Stimulated activated CD8-positive, alpha-beta memory T cell treated with anti-CD3 and anti-CD28 coated beads, Interleukin-4, amount 100 ng/mL, for 4 hours (primary cell): ENCODE measurements at places on chromosomes 5 and 9.

DNA sequence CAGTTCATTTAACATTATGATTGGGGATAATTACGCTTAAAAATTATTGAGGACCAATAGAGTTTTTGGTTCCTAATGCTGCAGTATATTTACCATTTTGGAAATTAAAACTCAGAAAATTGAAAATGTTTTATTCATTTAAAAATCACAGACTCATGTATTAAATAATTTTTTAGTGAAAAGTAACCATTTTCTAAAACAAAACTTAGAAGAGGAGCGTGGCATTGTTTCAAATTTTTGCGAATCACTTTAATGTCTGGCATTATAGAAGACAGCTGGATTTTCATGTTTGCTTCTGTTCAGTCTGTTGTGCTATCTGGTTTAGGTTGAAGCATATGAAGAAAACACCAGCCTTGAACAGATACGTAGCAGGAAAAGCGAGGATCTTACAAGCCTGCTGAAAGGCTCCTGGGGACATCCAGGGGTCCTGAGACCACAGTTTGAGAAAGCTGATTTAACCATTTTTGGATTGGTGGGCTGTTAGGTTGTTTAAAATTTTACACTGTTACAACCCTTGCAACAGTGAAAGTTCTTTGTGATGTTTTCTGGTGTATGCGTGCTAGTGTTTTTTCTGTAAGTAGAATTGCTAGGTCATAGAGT is 1.6 kb downstream of the ZFYVE16 start:
- no peak for DNase-seq

DNA sequence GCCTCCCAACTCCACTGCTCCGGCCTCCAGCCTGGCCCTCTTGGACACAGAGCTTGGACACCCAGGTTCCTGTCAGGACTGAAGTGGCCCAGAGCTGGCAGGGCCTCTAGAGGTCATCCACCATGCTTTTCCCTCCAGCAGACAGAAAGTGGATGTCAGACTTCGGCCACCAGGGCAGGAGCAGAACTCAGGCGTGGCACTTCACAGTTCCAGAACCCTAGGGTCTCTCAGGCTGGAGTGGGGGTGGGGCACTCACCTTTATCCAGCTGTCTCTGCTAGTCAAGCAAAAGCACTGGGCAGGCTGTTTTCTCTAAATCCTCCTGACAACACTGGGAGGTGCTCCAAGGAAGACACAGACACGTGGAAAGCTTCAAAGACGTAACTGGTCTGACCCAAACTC is 35.6 kb upstream of the N4BP3 start:
- no peak for DNase-seq

DNA sequence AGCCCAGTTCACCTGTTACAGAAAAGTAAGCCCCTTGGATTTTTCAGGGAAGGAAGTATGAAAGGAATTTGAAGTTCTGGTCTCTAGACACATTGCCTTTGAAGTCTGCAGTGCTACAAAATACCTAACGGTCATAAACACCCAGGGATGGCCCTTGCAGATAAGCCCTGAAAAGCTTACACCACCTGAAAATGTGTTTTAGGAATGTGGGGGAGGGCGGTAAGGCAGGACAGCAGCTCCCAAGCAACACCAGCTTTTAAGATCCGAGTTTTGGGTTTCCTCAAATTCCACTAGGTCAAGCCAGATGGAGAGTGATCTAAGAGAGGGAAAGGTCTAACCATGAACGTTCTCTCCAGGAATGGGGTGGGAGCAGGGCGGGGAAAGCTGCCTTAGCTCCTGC is 114.1 kb upstream of the PANK3 start:
- no peak for DNase-seq

DNA sequence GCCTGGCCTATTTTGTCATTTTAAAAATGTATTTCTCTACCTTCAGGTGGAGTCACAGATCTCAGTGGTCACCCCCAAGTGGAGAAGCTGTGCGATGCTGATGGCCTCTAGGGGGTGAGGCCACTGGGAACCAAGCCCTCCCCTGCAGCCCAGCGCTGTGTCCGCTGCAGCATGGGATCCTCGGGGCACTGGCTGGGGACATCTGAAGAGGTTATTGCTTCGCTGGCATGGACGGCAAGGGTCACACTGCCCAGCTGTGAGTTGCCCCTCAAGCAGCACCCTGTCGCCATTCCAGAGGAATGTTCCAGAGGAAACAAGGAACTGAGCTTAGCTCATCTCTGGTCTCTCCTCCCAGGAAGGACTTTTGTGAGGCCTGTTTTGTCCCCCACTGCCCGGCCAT is 119.6 kb upstream of the S1PR3 start:
- DNase-seq, result no peak

- DNase-seq, result no peak
Observed at GRCh38 chr9:19342947-19343346, 37.1 kb downstream of the RPS6 start.

DNA sequence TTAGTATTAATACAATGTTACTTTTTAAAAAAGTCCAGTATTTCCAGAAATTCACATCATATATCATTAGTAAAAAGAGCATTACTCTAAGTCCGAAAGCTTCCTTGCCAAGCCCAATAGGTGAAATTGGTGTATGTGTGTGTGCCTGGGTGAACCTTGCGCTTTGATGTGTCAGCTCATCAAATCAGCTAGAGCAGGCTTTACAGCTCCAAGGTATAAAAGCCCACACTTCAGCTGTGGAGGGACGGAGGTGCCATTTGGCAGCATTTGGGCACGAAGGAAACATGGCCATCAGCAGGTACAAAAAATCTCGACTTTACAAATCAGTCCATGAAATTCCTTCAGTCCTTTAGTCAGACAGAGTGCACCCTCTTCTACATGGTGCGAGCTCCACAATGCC is 76.5 kb upstream of the IL7R start:
- DNase-seq, result no peak

DNA sequence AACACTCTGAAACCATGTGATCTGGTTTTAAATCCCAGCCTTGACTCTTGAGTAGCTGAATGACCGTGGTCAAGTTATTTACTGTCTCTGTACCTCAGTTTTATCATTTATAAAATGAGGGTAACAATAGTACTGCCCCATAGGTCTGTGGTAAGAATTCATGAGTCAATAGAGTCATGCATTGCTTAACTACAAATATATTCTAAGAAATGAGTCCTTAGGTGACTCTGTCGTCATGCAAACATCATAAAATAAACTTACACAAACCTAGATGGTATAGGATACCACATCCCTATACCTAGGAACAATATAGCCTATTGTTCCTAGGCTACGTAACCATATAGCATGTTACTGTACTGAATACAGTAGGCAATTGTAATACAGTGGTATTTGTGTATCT is 20.3 kb upstream of the ABCA1 start:
- no peak for DNase-seq

DNA sequence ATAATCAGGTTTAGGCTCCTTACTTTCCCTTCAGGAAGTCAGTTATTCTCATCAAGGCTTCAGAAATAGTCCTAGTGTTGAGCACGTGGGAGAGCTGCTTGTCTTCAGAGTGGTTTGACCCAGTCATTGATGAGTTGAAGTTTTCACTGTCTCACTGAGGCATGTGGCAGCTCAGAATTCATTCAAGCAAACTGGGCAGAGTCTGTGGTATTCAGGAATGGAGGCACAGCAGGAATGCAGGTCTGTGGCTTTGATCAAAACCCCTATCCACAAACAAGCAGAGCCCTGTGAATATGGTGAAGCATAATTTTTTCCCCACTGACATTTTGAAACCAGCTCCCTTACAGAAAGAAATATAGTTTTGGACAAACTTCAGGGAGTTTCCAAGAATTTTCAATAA is 207.3 kb downstream of the CD180 start:
- DNase-seq, result no peak

- DNase-seq, result no peak
Observed at GRCh38 chr5:947626-948471, 55.2 kb downstream of the TRIP13 start.

DNA sequence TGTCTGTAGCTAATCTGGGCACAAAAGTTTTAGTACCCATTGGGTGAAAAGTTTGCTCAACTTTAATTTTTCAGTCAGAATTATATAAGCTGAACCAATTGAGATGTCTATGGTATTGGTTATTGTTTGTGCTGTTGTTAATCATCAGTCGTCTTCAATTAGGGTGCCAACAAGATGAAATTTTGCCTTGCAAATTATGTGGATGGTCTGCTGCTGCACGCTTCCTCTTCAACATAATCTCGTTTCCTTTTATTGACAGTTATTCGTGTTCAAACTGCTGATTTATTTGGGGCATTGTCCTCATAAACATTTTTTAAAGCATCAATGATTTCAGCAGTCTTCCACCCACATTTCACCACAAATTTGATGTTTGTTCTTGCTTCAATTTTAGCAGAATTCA is 194.0 kb downstream of the HTR1A start:
- no peak for DNase-seq

- DNase-seq, result no peak
Observed at GRCh38 chr5:109788596-109788995, 98.9 kb downstream of the MAN2A1 start.

GRCh38 chr9:27659571-27659970 is 86.3 kb upstream of the C9orf72 start:
- DNase-seq, result no peak

DNA sequence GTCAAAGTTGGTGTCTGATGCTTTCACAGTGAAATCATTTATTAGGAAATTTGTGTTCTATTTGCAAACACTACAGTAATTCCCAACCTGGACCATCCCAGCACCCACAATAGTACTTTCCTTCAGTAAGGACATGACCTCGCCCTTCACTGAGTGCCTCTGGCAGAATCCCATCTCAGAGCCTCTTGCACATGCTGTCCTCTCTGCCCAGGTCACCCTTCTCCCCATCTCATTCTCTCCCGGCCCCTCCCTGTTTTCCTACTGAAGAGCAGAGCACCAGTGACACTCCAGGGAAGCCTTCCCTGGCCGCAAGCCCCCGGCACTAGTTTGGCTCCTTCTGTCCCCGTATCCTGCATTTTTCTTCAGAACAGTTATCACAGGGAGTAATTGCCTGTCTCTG is 220.4 kb downstream of the MAPKAP1 start:
- no peak for DNase-seq

DNA sequence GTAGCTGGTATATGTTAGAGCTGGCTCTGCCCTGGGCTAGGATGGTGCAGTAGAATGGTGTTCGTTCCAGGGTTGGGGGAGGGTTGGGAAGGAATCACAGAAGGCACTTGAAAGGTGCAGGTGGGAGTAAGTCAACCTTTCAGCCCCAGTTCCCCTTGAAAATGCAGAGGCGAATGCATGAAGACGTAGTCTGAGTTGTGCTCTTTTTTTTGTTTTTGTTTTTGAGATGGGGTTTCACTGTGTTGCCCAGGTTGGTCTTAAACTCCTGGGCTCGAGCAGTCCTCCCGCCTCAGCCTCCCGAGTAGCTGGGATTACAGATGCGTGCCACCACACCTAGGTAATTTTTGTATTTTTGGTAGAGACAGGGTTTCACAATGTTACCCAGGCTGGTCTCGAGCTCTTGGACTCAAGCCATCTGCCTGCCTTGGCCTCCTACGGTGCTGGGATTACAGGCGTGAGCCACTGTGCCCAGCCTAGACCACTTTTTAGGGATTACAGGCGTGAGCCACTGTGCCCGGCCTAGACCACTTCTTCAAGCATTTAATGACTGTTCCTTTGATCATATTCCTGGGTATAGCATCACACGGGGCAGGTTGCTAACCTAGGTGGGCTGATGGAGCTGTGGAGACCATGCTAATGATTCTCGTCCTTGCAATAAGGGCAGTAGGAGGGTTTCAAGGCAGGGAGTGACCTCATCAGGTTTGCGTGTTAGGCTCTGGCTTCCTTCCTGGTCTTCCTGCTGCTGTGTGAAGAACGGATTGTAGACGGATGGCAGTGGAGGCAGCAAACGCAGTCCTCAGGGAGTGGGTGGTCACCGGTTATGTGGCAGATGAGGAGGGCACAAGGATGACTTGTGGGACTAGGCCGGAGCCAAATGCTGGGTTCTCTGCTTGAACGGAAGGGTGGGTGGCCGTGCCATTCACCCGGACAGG is 13.7 kb downstream of the EHMT1 start:
- no peak for DNase-seq

- peak; percentile 53 for DNase-seq
Observed at GRCh38 chr5:150789943-150790611, 11.5 kb downstream of the SMIM3 start.

DNA sequence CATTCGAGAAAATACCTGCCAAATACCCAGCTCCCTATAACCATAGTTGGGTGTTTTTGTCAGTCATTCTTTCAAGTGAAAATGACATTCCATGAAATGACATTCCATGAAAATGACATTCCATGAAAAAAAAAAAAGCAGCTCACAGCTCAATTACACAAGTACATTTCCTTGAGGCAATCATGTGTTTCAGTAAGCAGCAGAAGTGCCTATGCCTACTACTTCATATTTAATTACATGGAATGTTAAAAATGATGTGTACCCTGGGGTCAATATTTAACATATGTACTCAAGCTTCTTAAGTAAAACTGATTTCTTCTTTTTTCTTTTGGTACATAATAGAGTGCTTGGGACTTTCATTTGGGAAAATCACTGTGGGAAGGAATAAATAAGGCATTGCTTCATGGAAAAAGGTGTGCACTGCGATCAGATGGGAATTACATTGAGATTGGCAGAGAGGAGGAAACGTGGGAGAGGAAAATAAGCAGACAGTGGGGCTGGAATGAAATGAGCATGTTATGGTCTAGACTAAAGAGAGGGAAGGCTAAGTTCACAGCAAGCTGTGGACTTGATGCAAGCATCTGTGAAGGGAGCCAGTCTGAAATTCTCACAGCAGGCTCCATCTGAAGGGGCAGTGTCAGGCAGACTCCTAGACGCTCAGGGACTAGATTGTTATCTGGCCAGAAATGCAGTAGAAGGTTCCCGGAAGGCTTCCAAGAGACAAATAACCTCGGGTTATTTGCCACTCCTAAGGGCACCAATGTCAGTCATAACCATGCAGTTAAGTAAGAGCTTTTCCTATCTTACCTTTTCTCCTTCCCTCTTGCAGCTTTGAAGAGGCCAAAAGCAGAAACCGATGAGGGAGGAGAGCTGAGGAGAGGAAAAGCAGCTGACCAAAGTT is 15.2 kb upstream of the SPATA9 start:
- no peak for DNase-seq

- DNase-seq, result no peak
Observed at GRCh38 chr9:77005216-77005615, 14.2 kb upstream of the FOXB2 start.

DNA sequence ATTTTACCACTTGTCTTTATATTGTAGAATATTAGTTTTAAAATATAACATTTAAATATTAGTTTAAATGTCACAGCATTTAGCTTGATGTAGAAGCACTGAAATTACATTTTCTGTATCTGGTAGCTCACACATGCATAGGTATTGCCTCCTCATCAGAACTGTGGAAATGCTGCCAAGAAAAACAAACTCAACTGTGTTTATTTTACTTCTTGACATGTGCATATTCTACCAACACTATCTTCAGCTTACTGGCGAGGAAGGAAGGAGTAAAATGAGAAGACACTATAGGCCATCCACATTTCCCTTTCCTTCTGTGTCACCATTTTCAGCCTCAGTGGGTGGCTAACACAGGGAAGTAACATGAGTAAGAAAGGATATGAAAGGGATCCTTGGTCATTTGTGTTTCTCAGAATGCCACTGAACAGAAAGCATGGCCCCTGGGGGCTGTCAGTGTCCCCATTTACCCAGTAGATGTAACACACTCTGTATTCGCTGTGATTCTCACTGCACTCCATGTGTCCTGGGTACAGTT is 81.0 kb upstream of the HTR4 start:
- DNase-seq, result no peak

- no peak for DNase-seq
Observed at GRCh38 chr5:109779036-109779735, 89.5 kb downstream of the MAN2A1 start.
